ENCODE measurements at places on chromosomes 5 and 9. TPM values are rescaled to one million over a fixed set of nuclear protein-coding genes. Genes with fewer than 3 reads are reported as not detected.
A peak's percentile ranks its signal among the peaks of the same experiment; 100 is the strongest.

- no peak for DNase-seq
These were observed 761 bp upstream of the DNAJC25 start for GRCh38 chr9:111630182-111630963.

DNA sequence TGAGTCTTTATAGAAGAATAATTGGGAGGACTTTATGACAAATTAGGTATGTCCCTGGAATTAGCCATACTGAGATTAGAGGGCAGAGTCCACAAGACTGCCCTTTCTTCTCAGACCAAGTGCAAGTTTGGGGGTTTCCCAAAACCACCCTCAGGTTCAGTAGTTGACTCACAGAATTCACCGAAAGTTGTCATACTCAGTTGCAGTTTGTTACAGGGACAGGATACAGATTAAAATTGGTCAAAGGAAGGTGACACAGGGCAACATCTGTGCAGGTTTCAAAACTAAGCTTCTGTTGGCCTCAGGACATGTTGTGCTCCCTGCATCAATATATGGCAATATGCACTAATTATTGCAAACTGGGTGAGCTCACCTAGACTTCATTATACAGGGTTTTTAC, 3.8 kb downstream of the RANBP17 start:
- no peak for DNase-seq

GRCh38 chr9:107810461-107810961, 320.9 kb upstream of the KLF4 start:
- no peak for DNase-seq

GRCh38 chr9:110887276-110887675, 151.0 kb downstream of the LPAR1 start:
- DNase-seq = no peak

DNA sequence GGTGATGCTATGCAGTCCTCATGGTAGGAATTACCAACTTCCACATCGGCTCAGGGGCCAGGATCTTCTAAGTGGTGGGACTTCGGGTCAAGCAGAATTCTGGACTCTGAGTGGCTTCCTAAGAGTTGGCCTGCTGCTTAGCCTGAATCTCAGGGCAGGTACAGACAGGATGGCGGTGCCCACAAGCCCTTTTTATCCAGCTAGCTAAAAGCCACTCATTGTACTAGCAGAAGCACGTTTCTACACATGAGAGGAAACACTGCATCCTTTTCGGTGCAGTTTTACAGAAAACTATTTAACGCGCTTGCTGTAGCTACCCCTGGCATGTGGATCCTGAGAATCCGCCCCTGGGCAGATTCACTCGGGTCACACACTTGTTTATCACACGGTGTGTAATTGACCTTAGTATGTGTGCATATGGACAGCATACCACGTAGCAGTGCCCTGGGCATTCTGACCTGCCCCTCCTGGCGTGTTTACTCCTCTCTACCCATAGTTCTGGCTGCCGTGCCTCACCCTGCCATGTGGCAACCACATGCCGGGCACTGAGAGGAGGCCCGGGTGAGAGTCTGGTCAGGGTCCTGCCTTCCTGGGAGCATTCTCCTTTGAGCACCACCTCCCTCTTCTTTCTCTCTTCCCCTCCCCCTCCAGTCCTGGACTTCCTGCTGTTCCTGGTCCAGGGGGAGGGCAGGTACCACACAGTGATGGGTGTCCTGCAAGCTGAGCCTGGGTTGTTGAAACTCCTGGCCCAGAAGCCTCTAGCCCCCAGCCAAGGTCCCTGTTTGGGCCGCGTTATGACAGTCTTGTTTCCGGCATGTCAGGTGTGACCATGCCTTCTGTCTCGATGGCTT, 65.9 kb downstream of the DAB2IP start:
- DNase-seq = no peak

DNA sequence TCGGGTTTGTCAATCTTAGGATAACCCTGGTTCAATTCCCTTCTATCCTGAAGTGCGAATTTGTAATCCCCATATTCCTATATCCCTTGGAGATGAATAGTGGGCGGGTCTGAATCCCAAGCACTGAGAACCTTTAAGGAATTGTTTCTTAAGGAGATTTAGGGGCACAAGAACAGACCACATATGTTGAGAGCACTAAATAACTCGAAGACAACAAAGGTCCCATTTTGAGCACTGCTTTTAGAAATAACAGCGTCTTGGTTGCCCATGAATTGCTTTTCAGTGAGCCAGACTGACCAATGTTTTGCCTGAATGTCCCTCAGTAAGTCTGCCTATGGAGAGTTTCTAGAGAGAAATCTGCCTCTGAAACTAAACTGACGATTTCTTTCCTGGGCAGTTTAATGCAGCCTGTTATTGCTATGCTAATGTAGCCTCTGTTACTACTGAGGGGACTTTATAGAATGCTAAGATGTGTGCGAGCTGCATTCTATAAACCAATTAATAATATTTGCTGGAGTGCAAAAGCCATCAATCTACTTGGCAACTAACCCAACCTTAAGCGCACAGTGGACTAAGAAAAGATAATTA, 445.0 kb upstream of the DMAC1 start:
- no peak for DNase-seq

DNA sequence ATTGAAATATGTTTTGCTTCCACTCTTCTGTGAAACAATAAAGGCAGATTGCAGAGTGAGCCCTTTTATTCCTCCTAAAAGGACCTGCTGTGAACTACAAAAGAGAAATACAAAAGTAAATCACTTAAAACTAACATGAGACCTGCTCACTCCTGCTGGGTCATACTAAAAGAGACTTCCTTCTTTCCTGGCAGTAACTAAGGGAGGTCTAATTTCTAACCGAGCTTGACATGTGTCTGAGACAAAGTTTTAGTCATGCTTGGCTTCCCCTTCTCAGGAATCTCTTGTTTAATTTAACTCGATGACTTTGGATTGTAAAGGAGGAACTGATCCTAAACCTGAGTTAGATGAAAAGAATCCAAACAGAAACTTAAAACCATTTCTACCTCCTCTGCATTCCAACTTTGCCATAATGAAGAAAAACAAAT, 86.4 kb upstream of the CDH6 start:
- no peak for DNase-seq

DNA sequence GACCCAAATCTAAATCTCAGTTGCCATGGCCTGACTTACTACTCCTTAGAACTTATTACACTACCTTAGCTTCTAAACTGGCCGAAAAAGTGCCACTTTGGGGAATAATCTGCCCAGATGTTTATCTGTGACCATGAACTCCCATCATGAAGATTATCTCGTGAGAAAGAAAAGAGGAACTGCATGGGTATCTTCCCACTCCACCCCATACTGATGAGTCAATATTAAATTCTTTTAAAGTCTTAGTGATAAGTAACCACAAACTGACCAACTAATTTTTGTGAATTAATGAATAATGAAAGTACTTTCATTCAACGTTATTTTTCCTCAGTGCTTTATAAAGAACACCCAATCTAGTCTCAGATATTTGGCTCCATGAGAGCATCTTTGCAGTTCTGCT, 493.5 kb downstream of the EBF1 start:
- no peak for DNase-seq

GRCh38 chr5:171442287-171443042, 23.0 kb downstream of the FGF18 start:
- peak; percentile 63 for DNase-seq

GRCh38 chr9:89970701-89971100, 365.9 kb downstream of the GADD45G start:
- no peak for DNase-seq

DNA sequence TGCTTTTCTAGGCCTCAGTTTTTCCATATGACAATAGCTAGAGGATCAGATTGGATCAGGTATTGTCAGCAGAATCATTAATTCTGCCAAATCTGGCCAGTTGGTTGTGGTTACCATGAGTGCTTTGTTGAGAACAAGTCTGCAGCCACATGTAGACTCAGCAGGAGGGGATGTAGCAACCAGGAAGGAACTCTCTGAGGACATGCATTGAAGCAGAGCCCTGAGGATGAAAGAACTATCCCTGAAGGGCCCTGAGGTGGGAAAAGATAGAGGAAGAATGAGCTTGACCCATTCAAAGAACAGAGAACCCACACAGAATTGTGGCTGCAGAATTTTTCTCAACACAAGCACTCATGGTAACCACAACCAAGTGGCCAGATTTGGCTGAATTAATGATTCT, 60.1 kb upstream of the AFAP1L1 start:
- no peak for DNase-seq

DNA sequence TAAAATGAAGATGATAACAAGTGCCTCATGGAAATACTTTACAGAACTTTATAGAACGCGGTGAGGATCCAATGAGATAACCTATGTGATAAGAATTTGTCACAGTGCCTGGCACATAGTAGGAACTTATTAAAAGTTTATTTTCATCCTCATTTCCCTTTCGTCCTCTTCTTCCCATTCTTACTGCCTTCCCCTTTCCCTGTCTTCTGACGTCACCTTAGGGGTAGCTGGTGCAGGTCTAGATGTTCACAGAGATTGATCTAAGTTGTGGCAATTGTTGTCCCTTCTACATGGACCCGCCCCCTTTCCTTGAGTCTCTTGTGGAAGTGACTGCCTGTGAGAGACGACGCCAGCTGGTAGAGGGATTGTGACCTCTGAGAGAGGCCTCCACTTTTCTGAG, 46.5 kb upstream of the NTRK2 start:
- DNase-seq = no peak

- DNase-seq = peak; percentile 74
These were observed 203.8 kb upstream of the DAP start for GRCh38 chr5:10964806-10965205.

GRCh38 chr9:130522233-130522808, 57.1 kb upstream of the FUBP3 start:
- peak; percentile 53 for DNase-seq

GRCh38 chr9:115117999-115118878, at the start of gene TNC:
TSS of gene TNC (minus strand) at chr9:115118157. CDS start at chr9:115091018, 27,139 bp downstream.
- peak; percentile 97 for DNase-seq

DNA sequence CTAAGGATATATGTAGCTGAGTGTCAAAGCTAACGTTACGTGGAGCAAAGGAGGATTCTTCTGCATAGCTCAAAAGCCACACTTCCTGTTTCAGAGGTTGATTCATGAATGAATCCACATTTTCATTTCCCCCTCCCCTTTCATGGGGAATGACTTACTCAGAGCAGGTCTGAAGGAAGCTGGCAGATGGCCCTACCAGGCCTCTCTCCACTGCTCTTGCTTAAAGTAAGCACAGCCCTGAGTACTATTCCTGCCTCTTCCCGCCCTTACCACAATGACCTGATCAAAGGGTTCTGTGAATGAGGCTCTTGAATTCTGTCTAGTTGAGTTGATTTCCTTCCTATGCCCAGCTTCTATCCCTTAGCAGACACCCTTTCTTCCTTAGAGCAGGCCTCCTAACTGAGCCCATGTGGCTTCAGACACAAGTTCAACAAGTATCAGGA, 6.3 kb downstream of the IGIP start:
- no peak for DNase-seq

DNA sequence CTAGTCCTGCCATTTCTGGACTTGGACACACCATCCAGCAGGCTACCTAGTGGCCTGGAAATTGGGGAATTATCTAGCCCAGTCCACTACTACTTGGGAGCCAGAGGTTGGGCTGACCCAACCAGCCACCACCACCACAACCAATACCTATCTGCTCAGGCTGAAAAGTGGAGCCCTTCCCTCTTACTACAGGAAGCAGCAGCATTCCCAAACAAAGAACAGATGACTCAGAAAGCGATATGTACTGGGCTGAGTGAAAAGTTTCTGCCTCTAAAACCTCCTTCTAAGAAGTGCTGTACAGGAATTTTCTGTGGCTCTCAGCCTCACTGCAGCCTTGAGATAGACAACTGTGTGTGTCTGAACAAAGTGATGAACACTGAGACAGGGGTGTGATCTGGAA, 279.4 kb downstream of the CDH10 start:
- no peak for DNase-seq

DNA sequence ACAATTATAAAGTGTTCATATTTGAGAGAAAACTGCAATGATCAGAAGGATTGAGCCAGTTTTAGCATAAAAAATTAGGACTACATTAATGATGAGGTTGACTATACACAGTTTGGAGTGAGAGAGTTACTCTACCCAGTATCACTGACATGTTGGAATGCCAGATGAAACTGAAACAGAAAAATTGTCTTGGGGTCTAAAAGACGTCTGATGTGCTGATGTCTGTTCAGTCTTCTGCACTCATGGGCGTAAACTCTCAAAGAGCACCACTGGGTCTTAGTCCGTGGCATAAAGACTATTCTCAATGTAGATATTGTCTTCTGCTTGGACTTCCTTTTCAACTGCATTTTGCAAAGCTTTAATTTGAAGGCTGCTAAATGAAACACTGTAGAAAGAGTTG, 29.5 kb downstream of the HAVCR1 start:
- no peak for DNase-seq

- no peak for DNase-seq
These were observed 35.1 kb downstream of the SMARCA2 start for GRCh38 chr9:2050236-2050635.

WNK2 gene
- 31.2 TPM for total RNA-seq

BSPRY gene
- total RNA-seq = 2.6 TPM

PCDHB3 gene
- total RNA-seq = 3.7 TPM

PCDHB11 gene
- 5.9 TPM for total RNA-seq

ABO gene
- 1.4 TPM for total RNA-seq

ASS1 gene
- 74.5 TPM for total RNA-seq

CCDC192 gene
- 0.31 TPM for total RNA-seq

LIFR gene
- total RNA-seq = 69.6 TPM

SRD5A1 gene
- 3.6 TPM for total RNA-seq

ECM2 gene
- total RNA-seq = 27.5 TPM

ANKRD55 gene
- total RNA-seq = not detected

DDX4 gene
- total RNA-seq = not detected

All from tongue (tissue), 3 donors.